ENCODE measurements at places on chromosomes 5 and 9. TPM values are rescaled to one million over a fixed set of nuclear protein-coding genes. Genes with fewer than 3 reads are reported as not detected.

DNA sequence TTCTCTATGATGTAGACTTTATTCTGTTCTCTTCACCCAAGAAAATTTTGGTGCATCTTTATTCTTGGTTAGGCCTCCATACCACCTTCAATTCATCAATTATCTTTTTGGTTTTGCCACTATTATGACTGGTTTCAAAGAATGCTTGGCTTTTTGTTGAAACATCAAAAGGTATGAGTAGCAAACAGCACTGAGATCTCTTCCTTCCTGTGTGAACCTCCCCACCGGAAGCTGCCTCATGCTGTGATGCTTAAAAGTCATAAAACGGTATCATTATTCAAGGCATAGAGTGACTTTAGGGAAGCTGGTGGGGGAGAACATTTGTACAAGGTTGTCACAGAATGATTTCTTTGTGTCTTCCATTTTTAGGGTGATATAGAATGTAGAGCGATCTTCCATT, 70.6 kb downstream of the IQGAP2 start:
- H3K4me3 ChIP-seq, result no peak overlapping the region
- no peaks in the 10 kb centered on the region for H3K27me3 ChIP-seq
- DNase-seq, result no peak
- H3K4me1 ChIP-seq, result no peaks in the 10 kb centered on the region
- no peak overlapping the region for H3K27ac ChIP-seq
- H3K36me3 ChIP-seq, result no peaks in the 10 kb centered on the region

DNA sequence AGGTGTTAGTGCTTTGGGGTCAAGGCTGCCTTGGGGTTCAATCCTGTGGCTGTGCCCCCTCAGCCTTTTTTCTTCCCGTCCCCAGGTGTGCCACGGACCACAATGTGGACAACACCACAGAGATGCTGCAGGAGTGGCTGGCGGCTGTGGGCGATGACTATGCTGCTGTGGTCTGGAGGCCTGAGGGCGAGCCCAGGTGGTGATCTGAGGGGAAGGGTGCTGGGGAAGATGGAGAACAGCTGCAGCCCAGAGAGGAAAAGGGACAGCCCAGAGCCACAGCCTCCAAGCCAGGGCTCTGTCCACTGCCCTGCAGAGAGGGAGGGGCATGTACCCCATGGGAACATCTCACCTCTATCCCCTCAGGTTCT, 2.1 kb downstream of the CERCAM start:
- DNase-seq, result no peak
- no peak overlapping the region for H3K4me3 ChIP-seq
- H3K27me3 ChIP-seq, result no peaks in the 10 kb centered on the region
- no peaks in the 10 kb centered on the region for H3K36me3 ChIP-seq
- no peak overlapping the region for H3K27ac ChIP-seq

The ERAP2 gene
- 22.4 TPM for total RNA-seq

The POLR3G gene
- 0.33 TPM for total RNA-seq

All from upper lobe of left lung (tissue), 6 donors.